Activated T-helper 1 cell treated with Interleukin-2 at 50 U/mL for 16 hours (primary cell): ENCODE measurements at places on chromosomes 11 and 22.

DNA sequence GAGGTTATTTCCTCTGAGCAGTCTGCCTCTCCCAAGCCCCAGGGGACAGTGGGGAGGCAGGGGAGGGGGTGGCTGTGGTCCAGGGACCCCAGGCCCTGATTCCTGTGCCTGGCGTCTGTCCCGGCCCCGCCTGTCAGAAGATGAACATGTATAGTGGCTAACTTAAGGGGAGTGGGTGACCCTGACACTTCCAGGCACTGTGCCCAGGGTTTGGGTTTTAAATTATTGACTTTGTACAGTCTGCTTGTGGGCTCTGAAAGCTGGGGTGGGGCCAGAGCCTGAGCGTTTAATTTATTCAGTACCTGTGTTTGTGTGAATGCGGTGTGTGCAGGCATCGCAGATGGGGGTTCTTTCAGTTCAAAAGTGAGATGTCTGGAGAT is 3.1 kb downstream of the PIM3 start:
- DNase-seq: no peak

DNA sequence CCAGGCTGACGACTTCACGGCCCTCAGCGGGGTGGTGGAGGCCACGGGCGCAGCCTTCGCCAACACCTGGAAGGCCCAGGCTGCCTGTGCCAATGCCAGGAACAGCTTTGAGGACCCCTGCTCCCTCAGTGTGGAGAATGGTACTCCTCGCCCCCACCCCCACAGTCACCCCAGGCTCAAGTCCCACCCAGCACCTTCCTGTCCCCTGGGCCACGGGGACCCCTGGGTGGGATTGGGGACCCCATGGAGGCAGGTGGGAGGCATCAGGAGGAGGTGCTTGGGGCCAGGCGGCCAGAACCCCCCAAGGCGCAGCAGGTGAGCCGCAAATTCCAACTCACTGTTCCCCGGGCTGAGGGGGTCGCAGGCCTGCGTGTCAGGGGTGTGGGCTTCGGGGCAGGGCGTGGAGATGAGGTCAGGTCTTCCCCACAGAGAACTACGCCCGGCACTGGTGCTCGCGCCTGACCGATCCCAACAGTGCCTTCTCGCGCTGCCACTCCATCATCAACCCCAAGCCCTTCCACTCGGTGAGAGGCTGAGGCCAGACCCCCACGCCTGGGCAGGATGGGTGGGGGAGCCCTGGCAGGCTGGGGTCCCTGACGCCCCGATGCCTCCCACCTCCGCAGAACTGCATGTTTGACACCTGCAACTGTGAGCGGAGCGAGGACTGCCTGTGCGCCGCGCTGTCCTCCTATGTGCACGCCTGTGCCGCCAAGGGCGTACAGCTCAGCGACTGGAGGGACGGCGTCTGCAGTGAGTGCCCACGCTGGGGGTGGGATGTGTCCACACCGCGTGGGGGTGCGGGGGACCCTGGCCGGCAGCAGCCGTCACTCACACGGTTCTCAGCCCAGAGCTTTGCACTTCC is 9.4 kb downstream of the MUC5B start:
- DNase-seq: no peak

GRCh38 chr22:40997520-40997919 is 46.3 kb downstream of the RBX1 start:
- no peak for DNase-seq

DNA sequence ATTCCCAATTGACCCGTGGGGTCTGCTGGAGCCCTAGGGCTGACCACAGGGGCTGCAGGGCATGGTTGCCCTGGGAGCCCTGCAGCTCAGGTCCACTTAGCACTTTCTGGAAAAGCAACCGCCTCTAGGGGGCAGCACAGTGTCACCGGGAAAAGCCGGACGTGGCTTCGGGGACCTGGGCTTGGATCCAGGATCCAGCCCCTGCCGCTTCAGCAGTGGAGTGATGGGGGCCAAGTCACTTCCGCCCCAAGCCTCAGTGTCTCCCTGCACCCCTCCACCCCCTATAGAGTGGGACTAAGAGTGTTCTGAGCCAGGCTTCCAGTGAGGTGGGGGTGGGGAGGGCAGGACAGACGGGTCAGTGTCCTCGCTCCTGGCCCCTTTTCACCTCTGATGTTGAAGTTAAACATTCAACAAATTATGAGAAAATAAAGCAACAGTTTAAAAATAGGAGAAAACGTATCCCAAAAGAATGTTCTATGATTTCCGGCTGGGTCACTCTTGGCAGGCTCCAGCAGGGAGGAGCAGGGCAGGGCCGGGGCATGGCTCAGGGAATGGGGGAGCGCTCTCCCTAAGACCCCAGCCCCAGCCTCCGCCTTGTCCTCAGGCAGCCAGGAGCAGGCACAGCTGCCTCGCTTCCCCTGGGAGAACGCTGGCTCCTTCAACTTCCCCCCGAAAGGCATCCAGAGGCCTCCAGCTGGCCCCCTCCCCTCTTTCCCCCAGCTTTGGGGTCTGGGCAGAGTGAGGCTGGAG is 96.5 kb upstream of the FGF3 start:
- DNase-seq: no peak

DNA sequence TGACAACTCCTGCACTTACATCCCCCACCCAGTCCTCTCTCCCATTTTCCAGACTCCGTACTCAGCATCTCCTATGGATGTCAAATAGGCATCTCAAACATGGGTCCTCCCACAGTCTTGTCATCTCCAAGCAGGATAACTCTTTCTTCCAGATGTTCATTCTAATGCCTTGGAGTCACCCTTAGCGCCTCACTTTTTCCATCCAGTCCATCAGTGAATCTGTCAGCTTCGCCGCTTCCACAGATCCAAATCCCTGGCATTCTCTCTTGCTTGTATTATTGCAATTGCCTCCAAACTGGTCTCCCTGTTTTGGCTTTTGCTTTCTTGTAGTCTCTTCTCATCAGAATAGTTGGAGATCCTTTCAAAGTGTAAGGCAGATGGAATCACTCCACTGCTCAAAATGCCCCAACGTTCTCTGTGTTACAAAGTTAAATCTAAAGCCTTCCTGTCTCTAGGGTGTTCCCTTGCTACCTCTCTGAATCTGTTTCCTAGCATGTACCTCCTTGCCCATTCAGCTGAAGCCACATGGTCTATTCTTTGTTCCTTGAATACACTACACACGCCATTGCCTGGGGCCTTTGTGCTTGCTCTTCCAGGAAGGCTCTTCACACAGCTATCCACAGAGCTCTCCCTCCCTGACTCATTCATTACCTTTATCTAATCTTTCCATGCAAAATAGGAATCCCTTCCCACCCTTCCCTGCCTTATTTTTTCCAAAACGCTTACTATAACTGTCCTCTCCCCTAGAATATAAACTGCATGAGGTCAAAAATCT is 64.8 kb downstream of the UBASH3B start:
- no peak for DNase-seq

GRCh38 chr22:41127451-41127850 is 35.1 kb downstream of the EP300 start:
- no peak for DNase-seq

- no peak for DNase-seq
Measured at GRCh38 chr11:57772562-57772961, 11.0 kb downstream of the CTNND1 start.

- no peak for DNase-seq
Measured at GRCh38 chr11:100438376-100438775, 248.7 kb upstream of the ARHGAP42 start.

- DNase-seq: no peak
Measured at GRCh38 chr11:16404781-16405285, 48.5 kb upstream of the SOX6 start.

- DNase-seq: no peak
Measured at GRCh38 chr11:124193221-124194010, 10.3 kb downstream of the OR10D3 start.

DNA sequence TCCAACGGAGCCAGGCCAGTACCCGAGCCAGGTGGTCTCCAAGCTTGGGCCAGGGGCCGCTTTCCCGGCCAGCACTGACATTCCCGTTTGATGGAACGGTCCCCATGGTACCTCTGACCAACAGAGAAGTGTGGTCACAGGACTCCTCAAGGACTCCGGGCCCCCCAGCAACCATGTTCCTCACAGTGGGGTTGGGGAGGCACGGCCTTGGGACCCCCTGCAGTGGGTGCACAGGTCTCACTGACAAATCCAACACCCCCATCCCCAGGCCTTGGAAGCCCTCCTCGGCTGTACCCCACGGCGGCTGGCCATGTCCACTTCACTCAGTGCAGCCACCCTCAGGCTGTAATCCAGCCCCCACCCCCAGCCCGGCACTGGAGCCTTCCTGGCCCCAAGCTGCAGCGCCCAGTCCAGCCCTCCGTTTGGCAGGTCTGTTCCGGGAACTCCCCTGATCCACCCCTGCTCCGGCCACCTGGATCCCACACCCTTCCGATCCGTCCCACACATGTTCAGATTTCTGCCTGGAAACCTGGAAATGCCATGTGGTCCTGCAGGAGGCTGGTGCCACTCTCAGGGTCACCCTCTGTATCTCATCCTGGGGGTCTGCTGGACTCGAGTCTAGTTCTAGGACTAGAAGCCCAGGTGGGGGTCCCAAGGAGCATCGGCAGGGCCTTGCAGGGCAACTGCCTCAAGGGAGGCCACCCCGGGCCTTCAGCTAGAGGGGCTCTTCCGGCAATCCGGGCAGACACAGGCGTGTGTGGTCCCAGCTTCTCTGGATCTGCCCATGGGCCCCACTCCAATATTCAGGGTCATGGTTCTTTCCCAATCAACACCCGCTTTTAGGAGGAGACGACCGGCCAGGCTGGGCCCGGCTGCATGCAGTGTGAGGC is 26.6 kb downstream of the TBX1 start:
- DNase-seq: no peak

GRCh38 chr11:92841719-92842118 is 127.7 kb upstream of the MTNR1B start:
- no peak for DNase-seq

- no peak for DNase-seq
Measured at GRCh38 chr22:41043722-41044121, 48.7 kb upstream of the EP300 start.

- no peak for DNase-seq
Measured at GRCh38 chr11:22331771-22332170, 6.4 kb upstream of the SLC17A6 start.

- no peak for DNase-seq
Measured at GRCh38 chr22:20920881-20921203, 3.6 kb downstream of the CRKL start.

- no peak for DNase-seq
Measured at GRCh38 chr11:113778111-113778910, 1.3 kb upstream of the CLDN25 start.

DNA sequence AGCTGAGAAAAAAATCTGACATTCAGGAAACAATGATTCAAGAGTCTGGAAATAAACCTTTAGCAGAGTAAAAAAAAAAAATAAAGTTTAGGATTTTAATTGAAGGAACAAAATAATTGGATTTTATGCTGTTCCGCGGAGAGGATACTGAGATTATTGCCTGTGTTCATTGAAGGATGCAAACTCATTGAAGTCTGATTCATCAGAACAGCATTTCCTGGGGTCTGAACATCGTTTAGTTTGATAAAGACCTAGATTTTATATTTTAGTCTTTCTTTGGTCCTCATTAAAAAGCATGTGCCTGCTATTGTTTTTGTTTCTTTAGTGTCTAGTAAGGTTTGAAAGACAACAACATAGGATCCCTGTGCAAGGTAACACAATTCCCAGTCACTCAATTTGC is 4.5 kb downstream of the TLCD5 start:
- DNase-seq: no peak
